ENCODE measurements at places on chromosomes 11 and 22. TPM values are rescaled to one million over a fixed set of nuclear protein-coding genes. Genes with fewer than 3 reads are reported as not detected.
A peak's percentile ranks its signal among the peaks of the same experiment; 100 is the strongest.

DNA sequence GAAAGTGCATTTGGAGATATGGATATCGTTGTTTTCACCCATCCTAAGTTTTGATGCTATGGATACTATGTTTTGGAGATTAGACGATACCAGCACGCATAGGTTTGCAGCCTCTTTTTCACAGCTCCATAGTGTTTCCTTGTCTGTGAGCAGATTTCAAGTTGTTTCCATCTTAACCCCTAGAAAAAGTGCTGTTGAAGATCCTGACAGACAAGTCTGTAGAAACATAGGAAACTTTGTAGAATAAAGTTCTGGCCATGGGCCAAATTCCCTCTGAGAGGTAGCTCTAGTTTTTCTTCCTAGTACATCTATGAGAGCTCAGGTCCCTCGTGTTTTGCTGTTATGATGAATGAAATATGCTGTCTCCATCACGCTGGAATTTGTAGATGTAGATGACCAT, 32.4 kb downstream of the ST3GAL4 start:
- DNase-seq: no peak

PATE2 gene
- total RNA-seq: 0.23 TPM

- DNase-seq: no peak
Measured at GRCh38 chr11:106997227-106997626, 21.0 kb downstream of the GUCY1A2 start.

DNA sequence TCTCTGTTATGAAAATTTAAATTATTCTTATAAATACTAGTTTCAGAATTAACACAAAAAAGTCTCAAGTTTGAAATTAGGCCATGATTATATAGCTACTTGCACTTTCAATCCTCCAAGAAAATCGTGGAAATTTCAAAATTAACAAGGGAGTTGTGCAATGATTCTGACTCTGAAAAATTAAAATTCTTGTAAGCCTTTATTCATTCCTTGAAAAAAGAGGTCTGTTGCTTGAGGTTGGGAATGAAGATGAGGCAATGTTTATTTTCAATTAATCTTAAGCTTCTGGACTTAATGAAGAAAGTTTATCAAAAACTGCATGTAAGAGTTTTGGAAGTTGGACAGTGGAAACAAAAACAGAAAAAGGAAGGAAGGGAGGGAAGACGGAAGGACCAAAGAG, 128.2 kb upstream of the FIBIN start:
- no peak for DNase-seq

GDPD4 gene
- not detected for total RNA-seq

DNA sequence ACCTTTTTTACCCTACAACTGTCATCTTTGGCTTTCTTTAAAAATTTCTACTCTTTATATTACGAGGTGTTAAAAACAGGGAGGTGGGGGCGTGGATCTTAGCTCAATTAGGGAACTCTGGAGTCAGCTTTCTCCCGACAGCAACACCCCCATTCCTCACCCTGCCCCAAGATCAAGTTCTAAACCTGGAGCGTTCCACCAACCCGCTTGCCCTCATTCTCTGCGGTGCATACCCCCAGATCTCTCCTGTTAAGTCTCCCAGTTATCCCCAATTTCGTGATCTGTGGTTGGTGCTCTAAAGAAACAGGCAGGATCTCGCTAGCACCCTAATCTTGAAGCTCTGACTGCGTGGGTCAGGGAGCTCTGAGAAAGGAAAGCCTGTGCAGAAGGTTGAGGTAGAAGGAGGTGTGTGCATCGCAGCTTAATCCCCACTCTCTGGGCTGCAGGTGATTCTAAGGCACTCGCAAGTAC, 177.3 kb upstream of the NTM start:
- DNase-seq: no peak

ISX gene
- total RNA-seq: not detected

DNA sequence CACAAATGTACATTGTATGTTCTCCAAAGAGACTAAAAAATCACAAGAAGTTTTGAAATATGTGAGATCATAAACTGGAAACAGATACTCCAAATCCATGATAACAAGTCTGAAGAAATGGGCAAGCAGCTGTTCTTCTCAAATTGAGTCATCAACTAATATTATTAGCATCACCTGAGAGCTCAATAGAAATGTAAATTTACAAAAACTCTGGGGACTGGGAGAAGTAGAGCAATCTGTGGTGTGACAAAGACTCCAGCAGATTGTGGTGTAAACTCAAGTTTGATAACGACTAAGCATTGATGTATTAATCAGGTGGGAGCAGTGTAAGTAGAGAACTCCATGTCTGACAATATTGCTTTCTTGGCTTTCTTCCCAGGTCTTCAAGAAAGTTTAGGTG, 53.2 kb downstream of the GLYATL1 start:
- DNase-seq: no peak

- DNase-seq: peak; percentile 46
Measured at GRCh38 chr22:44609400-44609988, 92.5 kb upstream of the PRR5 start.

- no peak for DNase-seq
Measured at GRCh38 chr22:40818192-40818746, 877 bp downstream of the SLC25A17 start.

WBP2NL gene
- total RNA-seq: not detected

DNA sequence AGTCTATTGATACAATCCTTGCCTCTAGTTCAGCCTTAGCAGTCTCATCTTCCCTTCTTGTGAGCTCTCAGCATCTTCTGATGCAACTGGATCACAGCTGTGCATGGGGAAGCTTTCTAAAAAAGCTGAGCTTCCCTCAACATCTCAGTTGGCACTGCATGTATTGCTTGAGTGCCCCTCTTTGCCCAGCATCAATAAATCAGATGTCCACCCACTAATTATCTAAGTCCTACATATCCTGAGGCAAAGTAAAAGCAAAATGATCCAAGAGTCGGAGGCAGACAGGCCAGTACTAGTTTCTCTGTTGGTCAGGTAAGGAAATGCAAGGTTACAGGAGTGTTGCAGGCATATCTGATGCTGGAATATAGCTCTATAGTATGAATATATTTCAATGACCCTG, 334.5 kb upstream of the NCAM1 start:
- DNase-seq: no peak

- DNase-seq: no peak
Measured at GRCh38 chr11:3092603-3093141, 35.4 kb upstream of the CARS1 start.

SOX6 gene
- 0.20 TPM for total RNA-seq

DNA sequence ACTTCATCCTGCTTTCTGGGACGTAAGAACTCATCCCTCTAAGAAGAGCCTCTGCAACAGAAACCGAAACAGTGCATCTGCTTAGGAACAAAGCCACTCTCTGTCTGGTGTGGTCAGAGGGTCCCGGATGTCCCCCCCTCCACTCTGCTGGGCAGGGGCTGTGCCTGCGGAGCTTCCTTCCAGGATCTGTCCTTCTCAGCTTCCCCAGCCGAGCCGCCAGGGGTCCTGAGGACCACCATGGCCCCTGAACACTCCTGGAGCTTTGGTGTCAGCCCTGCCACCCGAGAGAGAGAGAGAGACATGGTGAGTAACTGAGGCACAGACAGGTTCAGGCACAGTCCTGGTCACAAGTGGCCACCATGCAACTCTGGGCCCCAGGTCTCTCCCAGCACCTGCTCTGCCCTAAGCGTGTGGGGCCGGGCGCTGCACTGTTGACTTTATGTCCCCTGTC, 24.4 kb upstream of the MGAT3 start:
- no peak for DNase-seq

GRCh38 chr11:21464601-21465193, 728.2 kb upstream of the ANO5 start:
- no peak for DNase-seq

DLG2 gene
- total RNA-seq: 8.4 TPM

GNG3 gene
- 2.6 TPM for total RNA-seq

DNA sequence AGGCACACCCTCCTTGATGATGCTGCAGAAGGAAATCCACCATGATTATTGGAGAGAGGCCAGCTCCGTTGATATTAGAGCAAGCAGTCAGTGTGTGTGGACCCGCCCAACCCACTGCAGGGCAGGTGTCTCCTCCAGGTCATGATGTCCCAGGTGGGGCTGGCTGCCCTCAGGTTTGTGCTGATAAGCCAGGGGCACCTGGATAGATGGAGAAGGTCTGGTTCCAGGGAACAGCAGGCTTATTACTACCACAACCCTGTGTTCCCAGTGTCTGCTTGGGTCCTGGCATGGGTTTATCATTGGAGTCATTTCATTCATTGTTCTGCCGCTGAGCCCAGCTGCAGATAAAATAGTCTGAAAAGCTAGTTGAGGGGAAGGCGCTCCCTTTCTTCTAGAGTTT, 181.1 kb upstream of the NECTIN1 start:
- DNase-seq: no peak

GRCh38 chr11:81887671-81888070, 846.0 kb downstream of the FAM181B start:
- DNase-seq: no peak

- no peak for DNase-seq
Measured at GRCh38 chr11:23278121-23278520, 417.8 kb upstream of the CCDC179 start.

GRCh38 chr11:3021125-3021524, 29.0 kb upstream of the NAP1L4 start:
- DNase-seq: peak; percentile 89

- DNase-seq: no peak
Measured at GRCh38 chr11:109209572-109209971, 212.4 kb upstream of the C11orf87 start.

Measured in endodermal cell (in vitro differentiated cells).